Smooth muscle cell of the coronary artery (primary cell): ENCODE measurements at places on chromosomes 3 and 15. TPM values are rescaled to one million over a fixed set of nuclear protein-coding genes. Genes with fewer than 3 reads are reported as not detected.

The MOBP gene
- under 0.01 TPM in 1 of 2 replicates, not detected in the other for total RNA-seq

The HCLS1 gene
- total RNA-seq: 0.60 and 2.2 TPM in 2 replicates

The GADL1 gene
- 0.08 and 0.23 TPM in 2 replicates for total RNA-seq

The SLC12A6 gene
- 10.1 and 14.5 TPM in 2 replicates for total RNA-seq

The TGM4 gene
- total RNA-seq: 0.15 TPM in 1 of 2 replicates, not detected in the other

The GOLGA6D gene
- not detected in 2 replicates for total RNA-seq

The CLDN16 gene
- total RNA-seq: under 0.01 TPM in 1 of 2 replicates, not detected in the other

The AQP9 gene
- 0.23 TPM in 1 of 2 replicates, not detected in the other for total RNA-seq

The FOXP1 gene
- 56.7 and 83.2 TPM in 2 replicates for total RNA-seq

The STRIT1 gene
- total RNA-seq: not detected in 2 replicates

The NR2E3 gene
- 0.08 TPM in 1 of 2 replicates, not detected in the other for total RNA-seq

The ZNF501 gene
- total RNA-seq: 3.8 and 5.5 TPM in 2 replicates

The CLRN1 gene
- total RNA-seq: not detected in 2 replicates

The NPAP1 gene
- total RNA-seq: not detected in 2 replicates

The CELF6 gene
- 0.15 and 0.35 TPM in 2 replicates for total RNA-seq

The OR5K2 gene
- not detected in 2 replicates for total RNA-seq

The ATP6V1A gene
- total RNA-seq: 87.8 and 89.1 TPM in 2 replicates

The NEK10 gene
- total RNA-seq: 6.5 and 35.3 TPM in 2 replicates

The GOLGA6L4 gene
- 0.83 and 0.94 TPM in 2 replicates for total RNA-seq

The DCP1A gene
- 9.0 and 10.8 TPM in 2 replicates for total RNA-seq

The DUOXA2 gene
- not detected in 2 replicates for total RNA-seq

The SH2D7 gene
- total RNA-seq: not detected in 2 replicates

The NDN gene
- 35.3 and 35.7 TPM in 2 replicates for total RNA-seq

The CHRNB4 gene
- not detected in 2 replicates for total RNA-seq

The TLR9 gene
- under 0.01 TPM in 1 of 2 replicates, not detected in the other for total RNA-seq

The SCN5A gene
- total RNA-seq: 0.08 TPM in 1 of 2 replicates, not detected in the other

The ZFYVE19 gene
- total RNA-seq: 13.2 and 13.9 TPM in 2 replicates
